Camera-type eye (tissue), 1 donor: ENCODE measurements at places on chromosomes 1 and 21. TPM values are rescaled to one million over a fixed set of nuclear protein-coding genes. Genes with fewer than 3 reads are reported as not detected.

Gene SLC37A1
- 13.5 TPM for total RNA-seq

Gene AMY1A
- not detected for total RNA-seq

Gene KRTAP11-1
- total RNA-seq = not detected

Gene ID3
- total RNA-seq = 222 TPM

Gene IL22RA1
- not detected for total RNA-seq

Gene LRRC7
- total RNA-seq = 29.1 TPM

Gene CA14
- total RNA-seq = 49.1 TPM

Gene MYOG
- total RNA-seq = 19.8 TPM

Gene WRAP73
- 26.2 TPM for total RNA-seq

Gene FAM43B
- total RNA-seq = 2.0 TPM

Gene C1orf87
- not detected for total RNA-seq

Gene CLEC20A
- not detected for total RNA-seq

Gene WNT2B
- 50.8 TPM for total RNA-seq

Gene POU3F1
- total RNA-seq = 1.5 TPM

Gene NFASC
- 30.6 TPM for total RNA-seq

Gene LINGO4
- not detected for total RNA-seq

Gene MTARC1
- 13.1 TPM for total RNA-seq

Gene GJC2
- 2.1 TPM for total RNA-seq
